ENCODE measurements at places on chromosomes 7 and 10. TPM values are rescaled to one million over a fixed set of nuclear protein-coding genes. Genes with fewer than 3 reads are reported as not detected.

GDF2 gene
- total RNA-seq = not detected

FRMPD2 gene
- 0.18 TPM for total RNA-seq

C10orf143 gene
- total RNA-seq = 6.9 TPM

- DNase-seq = peak; percentile 31
These were observed 155.5 kb downstream of the COBL start for GRCh38 chr7:51160990-51161615.

GRCh38 chr7:20508109-20508508, 107.4 kb upstream of the ABCB5 start:
- no peak for DNase-seq

DNA sequence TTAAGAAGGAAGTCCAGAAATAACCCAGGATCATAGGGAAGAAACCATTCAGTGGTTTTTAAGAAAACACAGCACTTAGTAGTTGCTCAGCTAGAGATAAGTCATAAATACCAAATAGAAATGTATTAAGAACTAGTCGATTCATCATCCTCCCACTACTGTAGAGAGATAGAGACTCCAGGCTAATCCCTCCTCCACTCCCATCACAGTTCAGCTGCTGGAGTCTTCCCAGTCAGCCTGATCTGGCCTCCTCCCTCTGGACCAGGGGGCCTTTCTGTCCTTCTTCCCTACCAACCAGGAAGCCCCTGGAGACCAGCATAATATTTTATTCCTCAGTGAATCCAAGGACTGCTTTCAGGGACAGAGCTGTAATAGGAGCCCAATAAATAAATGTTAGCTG, 294.1 kb upstream of the YAE1 start:
- no peak for DNase-seq

- DNase-seq = no peak
These were observed 38.3 kb upstream of the PRLHR start for GRCh38 chr10:118633786-118634185.

DNA sequence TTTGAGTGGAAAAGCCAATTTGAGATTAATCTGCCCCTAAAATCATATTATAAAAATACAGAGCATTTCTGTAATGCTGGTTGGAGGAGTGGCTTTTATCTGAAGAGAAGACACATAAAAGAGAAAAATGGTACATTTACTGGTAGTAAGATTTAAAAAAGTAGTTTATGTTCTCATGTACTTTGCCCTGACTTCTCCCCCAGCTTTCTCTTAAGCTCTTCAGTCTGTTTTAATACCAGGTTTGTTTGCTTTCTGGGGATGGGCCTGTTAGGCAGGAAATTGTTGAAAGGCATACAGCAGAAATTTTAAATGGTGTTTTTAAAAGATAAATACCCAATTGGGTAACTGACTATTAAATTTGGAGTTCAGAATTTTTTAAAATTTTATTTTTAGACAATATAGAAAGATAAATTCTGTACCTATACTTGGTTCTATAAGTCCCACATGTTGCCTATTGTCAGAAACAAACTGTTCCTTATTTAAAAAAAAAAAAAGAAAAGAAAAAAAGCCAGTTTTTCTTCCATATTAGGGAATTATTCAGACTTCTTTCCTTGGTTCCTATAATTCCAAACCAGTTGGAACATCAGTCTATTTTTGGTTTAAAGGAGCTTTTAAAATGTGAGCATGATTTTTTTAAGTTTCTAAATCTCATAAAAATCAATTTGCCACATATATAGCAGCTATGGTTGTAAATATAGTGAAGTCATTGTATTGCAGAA, 136.6 kb downstream of the ARID5B start:
- no peak for DNase-seq

DNA sequence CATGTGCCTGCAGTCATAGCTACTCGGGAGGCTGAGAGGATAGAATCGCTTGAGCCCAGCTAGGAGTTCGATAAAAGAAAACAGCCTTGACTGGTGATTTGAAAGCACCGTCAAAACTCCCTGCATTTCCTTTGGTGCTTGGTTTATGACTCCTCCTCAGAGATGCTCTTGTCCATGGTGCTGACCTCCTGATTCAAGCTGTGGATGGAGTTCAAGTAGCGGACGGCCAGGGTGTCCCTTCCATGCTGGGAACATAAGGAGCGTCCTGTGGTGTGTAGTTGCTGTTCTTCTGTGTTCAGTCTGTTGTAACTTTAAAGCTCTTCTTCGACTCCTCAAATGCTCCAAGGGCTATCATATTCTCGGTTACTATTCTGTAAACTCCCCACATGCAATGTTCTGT, 382.5 kb upstream of the KIAA1217 start:
- DNase-seq = no peak

- peak; percentile 71 for DNase-seq
These were observed 6.1 kb downstream of the GSTO2 start for GRCh38 chr10:104274762-104275721.

GRCh38 chr7:6691103-6691502, 15.6 kb downstream of the ZNF12 start:
- DNase-seq = no peak

DNA sequence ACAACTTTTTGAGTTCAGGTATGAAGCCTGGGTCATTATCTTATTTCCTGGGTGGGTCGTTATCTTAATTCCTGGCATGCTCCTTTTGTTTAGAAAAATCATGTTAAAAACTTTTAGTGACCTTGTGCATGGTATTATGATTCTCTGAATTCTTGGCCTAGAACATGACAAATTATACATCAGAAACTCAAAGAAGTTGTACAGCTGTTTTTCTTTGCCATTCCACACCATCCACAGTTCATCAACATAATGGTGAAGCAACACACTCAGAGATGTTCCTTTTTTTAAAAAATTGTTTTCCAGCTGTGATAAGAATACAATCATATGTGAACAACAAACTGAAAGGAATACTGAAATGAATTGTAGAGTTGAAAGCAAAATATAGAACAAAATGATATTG, 149.2 kb upstream of the SEMA3D start:
- DNase-seq = no peak
